ENCODE measurements at places on chromosomes 6 and 20.

DNA sequence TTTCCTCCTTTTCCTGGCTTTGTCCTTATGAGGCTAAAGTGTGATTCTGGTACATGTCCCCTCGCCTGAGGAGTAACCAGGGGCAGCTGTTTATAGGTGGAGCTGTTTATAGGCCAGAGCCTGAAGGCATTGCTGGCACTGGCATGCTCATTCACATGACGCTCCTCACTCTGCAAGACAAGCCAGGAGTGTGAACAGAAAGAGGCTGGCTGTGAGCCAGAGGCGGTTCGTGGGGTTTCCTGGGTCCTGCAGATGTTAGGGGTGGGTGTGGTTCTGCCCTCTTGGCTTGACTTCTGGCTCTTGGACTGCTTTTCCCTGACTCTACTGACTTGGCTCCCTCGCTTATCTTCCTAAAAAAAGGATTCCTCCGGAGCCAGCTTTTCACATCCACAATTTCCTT is 12.8 kb upstream of the MDFI start:
- peak; percentile 45 for DNase-seq

DNA sequence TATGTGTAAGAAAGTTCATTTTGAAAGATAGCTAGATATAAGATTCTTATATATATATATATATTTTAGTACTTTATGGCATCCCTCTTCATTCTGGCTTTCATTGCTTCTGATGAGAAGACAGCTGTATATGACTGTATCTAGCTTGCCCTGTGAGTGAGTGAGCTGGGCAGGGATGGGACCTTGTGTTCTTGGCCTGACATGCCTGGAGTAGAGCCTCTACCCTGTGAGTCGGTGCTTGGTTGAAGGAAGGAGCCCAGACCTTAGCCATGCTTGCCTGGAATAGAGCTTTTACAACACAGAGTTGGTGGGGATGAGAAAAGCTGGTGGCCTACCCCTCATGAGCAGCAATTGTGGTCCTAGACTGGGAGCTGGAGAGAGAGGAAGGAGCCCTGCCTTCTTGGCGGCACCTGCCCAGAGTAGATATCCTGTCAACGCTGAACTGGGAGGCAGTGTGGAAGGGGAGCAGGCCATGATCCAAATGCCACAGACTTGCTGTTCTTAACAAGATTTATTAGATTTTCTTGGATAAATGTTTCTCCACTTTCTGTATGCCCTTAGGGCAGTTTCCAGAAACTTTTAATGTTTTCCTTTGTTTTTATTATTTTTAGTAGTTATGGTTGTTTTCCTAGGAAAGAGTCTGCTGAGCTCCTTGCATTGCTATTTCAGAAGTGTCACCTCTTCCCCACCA is 31.6 kb downstream of the FIG4 start:
- DNase-seq: no peak

- DNase-seq: no peak
Observed at GRCh38 chr20:33569802-33570391, 80.0 kb downstream of the CBFA2T2 start.

DNA sequence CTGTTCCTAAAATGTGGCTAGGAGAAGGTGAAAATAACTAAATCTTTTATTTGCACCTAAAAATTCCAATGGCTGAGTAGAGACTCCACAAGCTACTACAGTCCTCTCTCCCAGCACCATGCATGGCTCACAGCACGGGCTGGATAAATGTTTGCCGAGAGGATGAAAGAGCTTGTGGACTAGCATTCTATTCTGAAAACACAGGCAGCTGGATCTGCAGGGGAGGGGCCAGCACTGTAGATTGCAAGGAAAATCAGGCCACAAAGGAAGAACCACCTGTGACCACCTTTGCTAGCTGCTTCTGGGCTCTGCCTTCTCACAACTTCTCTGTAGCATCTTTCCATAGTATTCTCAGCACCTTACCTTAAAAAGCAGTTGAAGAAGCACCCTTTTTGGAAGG is 46.6 kb downstream of the CLIC5 start:
- DNase-seq: no peak

- DNase-seq: no peak
Observed at GRCh38 chr6:35282472-35282871, 15.1 kb upstream of the DEF6 start.

- no peak for DNase-seq
Observed at GRCh38 chr20:16803965-16804792, 56.0 kb downstream of the OTOR start.

Measured in PC-9 (cell line).